ENCODE measurements at places on chromosomes 7 and 10.

DNA sequence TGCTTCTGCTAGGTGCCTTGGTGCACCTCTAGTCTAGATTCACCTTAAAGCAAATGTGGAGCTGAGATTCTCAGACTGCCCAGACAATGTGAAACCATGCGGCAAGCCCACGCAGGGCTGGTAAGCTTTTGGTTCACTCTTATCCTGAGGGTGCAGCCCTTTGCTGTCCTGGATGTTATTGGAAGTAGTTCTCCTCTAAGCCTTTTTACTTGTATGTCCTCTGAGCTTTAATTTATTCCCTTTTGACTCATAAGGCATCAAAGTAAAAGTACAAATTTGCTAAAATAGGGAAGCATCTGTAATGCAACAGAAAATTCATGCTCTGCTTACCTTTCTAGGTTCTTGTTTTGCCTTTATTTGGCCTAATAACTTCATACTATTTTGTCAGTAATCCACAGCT is 186.8 kb downstream of the MACC1 start:
- no peak for DNase-seq

DNA sequence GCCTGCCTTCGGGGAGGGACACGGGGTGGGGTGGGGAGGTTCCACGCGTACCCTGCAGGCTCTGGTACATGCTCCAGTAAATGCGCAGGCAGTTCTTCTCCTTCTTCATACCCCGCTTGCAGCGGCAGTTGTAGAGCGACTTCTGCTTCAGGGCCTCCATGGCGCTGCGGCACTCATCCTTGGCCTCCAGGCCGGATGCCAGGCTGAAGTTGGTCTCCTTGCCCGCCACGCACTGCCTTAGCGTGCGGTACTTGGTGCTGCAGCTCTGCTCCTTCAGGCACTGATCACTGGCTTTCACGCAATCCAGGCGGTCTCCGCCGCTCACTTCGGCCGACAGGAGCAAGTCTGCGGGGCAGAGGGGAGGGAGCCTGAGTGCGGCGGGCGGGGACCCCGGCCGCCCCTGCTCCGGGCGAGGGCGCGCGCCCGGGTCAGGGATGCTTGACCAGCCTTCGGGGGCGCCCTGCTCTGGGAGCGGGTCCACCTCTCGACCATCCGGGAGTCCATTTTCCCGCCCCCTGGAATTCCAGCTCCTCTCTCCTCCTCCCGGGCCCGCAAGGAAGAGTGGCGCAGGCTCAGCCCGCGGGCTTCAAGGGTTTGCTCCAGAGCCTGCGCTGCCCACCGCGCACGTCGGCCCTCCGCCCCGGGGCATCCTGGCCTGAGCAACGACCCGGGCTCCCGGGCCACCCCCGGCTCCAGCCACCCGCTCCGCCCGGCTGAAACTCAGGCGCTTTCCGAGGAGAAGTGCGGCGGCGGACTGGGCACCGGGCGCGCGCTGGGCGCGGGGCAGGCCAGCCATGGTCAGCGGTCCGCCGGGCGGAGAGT is 2.0 kb downstream of the GFRA1 start:
- DNase-seq: no peak

GRCh38 chr7:66415659-66416265 is 210.6 kb downstream of the TPST1 start:
- no peak for DNase-seq

DNA sequence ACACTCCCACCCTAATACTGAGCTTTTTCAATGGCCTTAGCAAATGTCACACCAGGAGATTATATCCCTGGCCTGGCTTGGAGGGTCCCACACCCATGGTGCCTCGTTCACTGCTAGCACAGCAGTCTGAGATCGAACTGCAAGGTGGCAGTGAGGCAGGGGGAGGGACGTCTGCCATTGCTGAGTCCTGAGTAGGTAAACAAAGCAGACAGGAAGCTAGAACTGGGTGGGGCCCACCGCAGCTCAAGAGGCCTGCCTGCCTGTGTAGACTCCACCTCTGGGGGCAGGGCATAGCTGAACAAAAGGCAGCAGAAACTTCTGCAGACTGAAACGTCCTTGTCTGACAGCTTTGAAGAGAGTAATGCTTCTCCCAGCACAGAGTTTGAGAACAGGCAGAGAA is 338.9 kb upstream of the MBL2 start:
- DNase-seq: no peak

DNA sequence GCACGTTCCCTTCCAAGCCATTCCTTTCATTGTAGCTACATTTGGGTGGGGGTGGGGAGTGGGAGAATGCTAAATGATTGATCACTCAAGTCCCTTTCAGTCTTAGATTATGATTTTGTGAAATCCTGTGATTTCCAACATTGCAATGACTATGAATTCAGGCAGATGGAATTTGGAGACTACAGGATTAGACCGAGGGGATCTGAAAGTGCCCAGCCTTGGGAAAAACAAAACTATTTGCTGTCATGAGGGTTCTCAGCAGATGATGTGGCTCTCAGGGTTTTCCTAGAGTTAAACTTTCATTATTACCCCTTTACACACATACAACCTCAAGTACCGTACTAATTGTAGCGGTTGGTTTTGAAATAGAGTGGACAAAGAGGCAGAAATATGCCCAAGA is 4.7 kb downstream of the MACROH2A2 start:
- DNase-seq: no peak

DNA sequence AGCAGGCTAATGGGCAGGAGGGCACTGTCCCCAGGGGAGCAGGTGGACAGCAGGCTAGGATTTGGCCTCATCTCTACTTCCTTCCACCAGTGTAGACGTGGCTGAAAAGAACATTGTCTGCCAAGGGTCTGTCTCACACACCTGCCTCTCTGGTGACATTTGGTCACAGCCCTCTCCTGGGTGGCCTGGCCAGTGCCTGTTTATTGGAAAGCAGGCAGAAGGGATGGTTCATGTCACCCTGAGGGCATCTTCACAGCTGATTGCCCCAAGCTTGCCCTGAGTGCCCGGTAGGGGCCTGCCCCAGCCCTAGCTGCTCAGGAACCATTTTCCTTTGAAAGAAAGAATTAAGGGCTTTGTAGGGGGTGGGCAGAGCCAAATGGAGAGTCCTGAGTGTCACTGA is 138.7 kb downstream of the C10orf105 start:
- no peak for DNase-seq

DNA sequence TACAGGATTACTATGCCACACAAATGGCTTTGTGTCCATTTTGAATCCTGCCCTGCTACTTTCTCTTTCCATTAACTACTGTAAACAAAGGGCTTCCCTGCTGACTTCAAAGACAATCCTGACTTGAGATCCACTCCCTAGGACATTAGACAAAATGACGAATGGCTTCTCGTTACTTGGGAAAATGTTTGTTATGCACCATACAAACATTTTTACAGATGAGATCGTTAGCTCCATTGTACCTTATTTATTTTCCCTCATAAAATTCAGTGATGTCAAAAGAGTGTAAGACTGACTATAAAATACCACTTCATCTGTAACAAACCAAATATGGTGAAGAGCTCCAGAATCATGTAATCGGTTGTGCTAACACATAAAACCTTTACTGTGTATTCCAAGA is 121.8 kb downstream of the CD36 start:
- DNase-seq: no peak

Data from AG04449 (cell line).